Stimulated activated CD8-positive, alpha-beta memory T cell treated with anti-CD3 and anti-CD28 coated beads, Interleukin-15, amount 100 ng/mL, for 24 hours (primary cell): ENCODE measurements at places on chromosomes 5 and 9.

DNA sequence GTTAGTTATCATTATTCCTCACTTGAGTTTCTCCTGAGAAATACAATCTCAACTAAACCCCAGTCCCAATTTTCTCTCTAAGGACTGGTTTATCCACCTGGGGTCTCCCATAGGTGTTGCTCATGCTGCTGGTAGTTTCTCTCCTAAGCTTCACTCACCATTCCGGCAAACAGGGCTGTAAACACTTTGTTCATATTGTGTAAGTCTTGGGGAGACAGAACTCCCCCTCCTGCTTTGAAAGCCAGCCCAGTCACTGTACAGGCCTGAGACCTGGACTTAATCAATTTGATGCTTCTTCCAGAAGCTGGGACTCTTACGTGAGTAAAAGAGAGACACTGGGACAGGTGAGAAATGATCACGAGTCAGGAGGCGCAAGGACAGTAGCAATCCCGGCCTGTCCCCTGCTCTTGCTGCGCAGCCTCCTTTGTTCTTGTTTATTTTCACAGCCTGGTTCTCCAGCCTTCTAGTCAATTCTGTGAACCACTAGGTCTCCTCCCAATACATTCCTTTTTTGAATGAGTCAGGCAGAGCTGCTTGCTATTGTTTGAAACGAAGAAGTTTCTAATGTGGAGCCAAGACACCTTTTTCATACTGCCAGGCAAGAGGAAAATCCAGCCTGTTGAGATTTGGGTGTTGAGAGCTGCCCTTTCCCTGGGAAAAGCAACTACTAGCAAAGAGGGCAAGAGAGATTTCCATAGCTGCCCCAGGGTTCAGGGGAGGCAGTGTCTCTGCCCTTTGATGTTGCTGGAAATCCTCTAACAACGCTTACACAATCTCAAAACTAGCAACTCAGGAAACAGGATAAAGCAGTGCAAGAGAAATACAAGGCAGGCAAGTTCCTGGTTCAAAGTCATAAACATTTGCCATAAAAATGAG lies 9.2 kb upstream of the SHROOM1 start:
- DNase-seq = no peak

GRCh38 chr9:118395415-118395814 lies 691.2 kb downstream of the TLR4 start:
- DNase-seq = no peak

DNA sequence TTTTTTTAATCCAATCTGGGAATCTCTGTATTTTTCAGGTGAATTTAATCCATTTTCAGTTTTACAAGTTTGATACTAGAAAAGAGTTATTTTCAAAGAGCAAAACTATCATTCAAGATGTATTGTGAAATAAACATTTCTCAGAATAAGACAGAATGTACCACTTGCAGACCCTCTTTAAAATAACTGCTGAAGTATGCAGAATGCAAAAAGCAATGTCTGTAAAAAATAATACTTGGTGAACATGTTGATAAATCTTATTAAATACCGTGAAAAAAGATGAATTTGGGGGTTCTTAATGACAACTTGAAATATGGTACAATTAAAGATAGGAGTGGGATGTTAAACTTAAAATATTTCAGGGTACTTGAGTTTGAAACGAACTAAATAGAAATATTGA lies 26.1 kb upstream of the RASA1 start:
- no peak for DNase-seq

GRCh38 chr5:78162253-78162862 lies 132.1 kb downstream of the AP3B1 start:
- DNase-seq = no peak

GRCh38 chr5:88290801-88291200 lies 22.2 kb upstream of the TMEM161B start:
- DNase-seq = no peak
